ENCODE measurements at places on chromosomes 12 and 14. TPM values are rescaled to one million over a fixed set of nuclear protein-coding genes. Genes with fewer than 3 reads are reported as not detected.

MANSC4 gene
- total RNA-seq: not detected

OGFOD2 gene
- total RNA-seq: 16.1 TPM

LRRC10 gene
- not detected for total RNA-seq

MYRFL gene
- 0.31 TPM for total RNA-seq

ADGRD1 gene
- total RNA-seq: 0.45 TPM

AREL1 gene
- 19.3 TPM for total RNA-seq

TBC1D30 gene
- 1.9 TPM for total RNA-seq

SYNDIG1L gene
- total RNA-seq: not detected

TC2N gene
- 0.70 TPM for total RNA-seq

CLMN gene
- 6.6 TPM for total RNA-seq

RNU4-1 gene
- total RNA-seq: not detected

SLC39A9 gene
- 40.3 TPM for total RNA-seq

PIWIL1 gene
- not detected for total RNA-seq

BMP4 gene
- total RNA-seq: 1.6 TPM

CEBPE gene
- not detected for total RNA-seq

ALX1 gene
- total RNA-seq: 5.2 TPM

OR4E2 gene
- not detected for total RNA-seq

FBXO33 gene
- 9.2 TPM for total RNA-seq

NUP37 gene
- 81.9 TPM for total RNA-seq

CCDC198 gene
- total RNA-seq: 1.9 TPM

REC8 gene
- total RNA-seq: 5.4 TPM

VRTN gene
- total RNA-seq: not detected

KRT8 gene
- 4,500 TPM for total RNA-seq
